ENCODE measurements at places on chromosomes 1 and 21.
A peak's percentile ranks its signal among the peaks of the same experiment; 100 is the strongest.

GRCh38 chr21:14557413-14557812 is 11.3 kb upstream of the SAMSN1 start:
- no peak for DNase-seq

- no peak for DNase-seq
Observed at GRCh38 chr1:176619261-176619660, 156.3 kb downstream of the PAPPA2 start.

- no peak for DNase-seq
Observed at GRCh38 chr1:114982251-114982650, 47.4 kb upstream of the TSHB start.

GRCh38 chr1:26177182-26177684 is at the start of gene CNKSR1:
CNKSR1 (plus strand) TSS chr1:26177491; CDS start chr1:26177548, 57 bp downstream.
- no peak for DNase-seq

DNA sequence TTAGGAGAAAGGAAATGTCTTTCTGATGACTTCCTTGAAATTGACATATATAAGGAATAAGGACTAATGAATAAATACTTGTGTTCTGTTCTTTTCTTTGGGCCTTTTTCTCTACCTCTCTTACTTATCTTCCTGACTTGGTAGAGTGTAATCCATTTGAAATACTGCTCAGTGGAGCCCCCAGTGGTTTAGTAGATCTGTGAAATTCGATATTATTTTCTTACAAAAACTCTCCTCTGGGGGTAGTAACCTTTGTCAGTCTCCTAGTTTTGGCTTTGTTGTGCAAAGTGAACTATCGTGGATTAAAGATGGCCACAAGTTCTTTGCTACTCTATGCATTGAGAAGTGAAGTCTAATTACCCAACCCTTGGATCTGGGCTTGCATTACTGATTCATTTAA is 48.8 kb downstream of the DUSP10 start:
- DNase-seq: no peak

GRCh38 chr1:41313661-41314131 is 47.5 kb upstream of the FOXO6 start:
- DNase-seq: peak; percentile 28

- DNase-seq: no peak
Observed at GRCh38 chr1:147539122-147539575, 2.2 kb upstream of the BCL9 start.

DNA sequence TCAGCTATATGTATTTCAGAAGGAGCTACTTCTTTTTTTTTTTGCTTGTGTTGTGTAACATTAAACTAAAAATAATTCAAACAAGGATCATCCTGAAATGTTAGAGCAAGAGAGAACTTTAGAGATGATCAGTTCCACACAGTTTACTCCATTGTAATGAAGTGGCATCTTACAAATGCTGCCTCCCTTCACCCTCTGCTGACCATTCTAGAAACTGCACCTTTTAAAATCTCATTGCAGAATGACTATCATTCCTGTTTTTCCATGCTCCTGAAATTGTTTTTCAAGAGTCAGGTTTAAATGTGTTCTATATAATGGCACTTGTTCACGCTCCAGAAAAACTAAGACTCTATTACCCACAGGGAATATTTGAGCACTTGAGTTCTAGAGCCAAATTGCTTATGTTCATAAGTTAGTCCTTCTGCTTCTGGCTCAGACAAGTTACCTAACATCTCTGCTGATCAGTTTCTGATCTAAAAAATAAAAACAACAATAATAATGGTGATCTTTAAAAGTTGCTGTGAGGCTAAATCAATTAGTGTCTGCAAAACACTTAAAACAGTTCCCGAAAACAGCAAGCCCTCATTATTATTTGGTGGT is 21.5 kb upstream of the SLC44A5 start:
- peak; percentile 32 for DNase-seq

DNA sequence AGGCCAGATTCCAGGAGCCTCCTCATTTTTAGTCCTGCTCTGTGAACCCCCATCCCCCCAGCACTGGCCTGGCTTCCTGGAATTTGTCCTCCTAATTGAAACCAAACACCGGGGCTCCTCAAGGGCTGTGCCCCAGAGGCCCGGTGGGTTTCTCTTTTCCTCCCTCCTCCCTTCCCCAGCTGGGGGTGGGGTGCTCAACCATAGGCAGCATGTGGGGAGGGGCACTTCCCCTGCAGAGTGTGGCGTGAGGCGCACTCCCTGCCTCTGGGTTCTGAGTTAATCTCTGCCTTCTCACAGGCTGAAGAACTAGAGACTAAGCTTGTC is 67.5 kb upstream of the ACOT11 start:
- no peak for DNase-seq

DNA sequence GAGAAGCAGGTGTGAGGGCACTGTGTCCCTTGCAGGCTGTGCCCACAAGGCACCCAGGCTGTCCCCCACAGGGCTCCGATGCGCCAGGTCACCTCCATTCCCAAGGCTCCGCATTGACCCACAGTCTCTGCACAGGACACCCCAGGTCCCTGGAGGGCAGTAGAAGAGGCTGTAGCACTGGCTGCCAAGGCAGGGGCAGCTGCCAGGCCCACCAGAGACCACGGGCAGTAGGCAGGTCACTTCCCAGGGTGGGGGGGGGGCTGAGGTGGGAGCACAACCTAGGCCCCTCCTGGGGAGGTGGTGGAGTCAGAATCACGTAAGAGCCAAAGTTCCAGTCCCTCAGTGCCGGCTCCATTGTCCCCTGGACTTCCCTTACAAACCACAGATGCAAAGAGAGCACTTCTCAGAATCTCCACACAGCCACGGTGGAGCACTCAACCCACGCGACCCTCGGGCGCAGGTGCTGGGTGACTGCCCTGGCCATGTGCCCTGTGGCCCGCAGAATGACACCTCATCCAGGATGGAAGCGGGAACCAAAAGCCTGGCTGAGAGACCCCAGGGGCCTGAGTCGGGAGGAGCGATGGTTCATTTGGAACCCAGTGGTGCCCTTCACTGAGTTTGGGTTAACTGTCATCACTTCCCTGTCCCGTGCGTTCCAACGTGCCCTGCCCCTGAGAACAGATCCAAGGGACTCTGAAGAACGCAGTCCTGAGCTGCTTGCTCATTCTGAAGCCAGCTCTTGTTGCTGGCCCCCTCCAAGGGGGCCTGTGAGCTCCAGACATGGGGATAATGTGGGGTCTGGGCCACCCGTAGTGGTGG is 69.7 kb upstream of the PDE9A start:
- DNase-seq: no peak

DNA sequence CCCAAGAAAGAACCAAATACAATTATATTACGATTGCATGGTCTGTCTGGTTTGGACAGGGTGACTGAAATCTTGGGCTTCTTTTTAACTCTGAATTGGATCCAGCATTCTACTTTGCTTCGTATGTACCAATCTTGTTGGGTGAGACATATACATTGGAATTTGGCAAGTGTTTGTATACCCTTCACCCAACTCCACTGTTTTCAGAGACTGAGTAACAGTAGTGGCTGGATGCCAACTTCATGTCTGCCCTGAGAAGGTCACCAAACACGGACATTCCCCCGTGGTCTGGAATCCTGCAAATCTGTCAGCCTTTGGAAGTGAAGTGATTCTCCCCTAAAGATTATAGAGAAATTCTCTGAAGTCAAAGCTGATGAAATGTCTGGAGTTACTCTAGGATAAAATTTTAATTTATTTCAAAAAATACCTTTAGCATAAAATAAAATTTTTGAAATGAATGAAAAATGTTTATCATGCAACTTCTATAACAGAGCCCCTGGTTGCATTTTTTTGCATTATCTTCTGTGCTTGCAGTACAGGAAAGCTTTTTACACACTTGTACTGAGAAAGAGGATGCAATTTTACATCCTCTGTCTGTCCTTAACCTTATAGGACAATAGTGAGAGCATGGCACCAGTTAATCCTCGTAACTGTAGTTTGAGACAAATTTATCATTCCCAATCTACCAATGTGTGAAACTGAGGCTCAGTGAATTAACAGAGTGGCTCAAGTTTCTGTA is 201.8 kb downstream of the DISC1 start:
- no peak for DNase-seq

DNA sequence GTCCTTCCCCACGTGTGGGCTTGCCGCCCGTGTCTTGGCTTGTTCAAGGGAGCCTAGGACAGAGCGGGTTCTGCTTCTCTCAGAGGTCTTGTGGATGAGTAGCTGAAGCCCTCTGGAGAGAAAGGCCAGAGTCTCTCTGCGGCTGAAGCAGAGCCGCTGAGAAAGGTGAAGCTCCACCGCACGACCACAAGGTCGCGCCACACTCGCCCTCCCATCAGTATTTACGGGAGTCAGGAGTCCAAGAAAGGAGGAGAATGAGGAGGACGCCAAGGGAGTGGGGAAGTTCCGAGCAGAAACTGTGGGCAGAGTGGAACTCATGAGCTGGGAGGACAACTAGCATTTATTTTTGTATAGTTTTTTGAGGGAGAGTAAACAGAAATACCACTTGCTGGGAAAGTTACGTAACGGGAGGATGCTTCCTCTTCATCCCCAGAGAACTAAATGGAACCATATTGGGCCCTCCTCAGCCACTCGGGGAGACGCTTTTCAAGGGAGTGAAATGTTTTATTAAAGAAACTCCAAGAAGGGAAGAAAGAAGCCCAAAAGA is 51.6 kb upstream of the HAO2 start:
- DNase-seq: no peak

DNA sequence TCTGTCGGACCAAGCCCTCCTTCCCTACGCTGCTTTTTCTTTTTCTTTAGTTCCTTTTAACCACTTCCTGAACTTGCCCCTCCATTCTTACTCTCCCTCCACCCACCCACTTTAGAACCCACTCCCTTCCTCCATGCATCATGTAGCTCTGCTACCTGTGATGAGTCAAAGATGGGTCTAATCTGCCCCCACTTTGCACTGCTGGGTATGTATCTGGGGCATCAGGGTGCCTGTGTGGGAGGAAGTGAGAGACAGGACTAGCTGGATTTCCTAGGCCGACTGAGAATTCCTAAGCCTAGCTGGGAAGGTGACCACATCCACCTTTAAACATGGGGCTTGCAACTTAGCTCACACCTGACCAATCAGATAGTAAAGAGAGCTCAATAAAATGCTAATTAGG is 157.7 kb downstream of the SEC16B start:
- DNase-seq: no peak

- DNase-seq: no peak
Observed at GRCh38 chr1:184214128-184214527, 162.6 kb downstream of the TSEN15 start.

- no peak for DNase-seq
Observed at GRCh38 chr1:8152731-8153702, 126.9 kb upstream of the ERRFI1 start.

DNA sequence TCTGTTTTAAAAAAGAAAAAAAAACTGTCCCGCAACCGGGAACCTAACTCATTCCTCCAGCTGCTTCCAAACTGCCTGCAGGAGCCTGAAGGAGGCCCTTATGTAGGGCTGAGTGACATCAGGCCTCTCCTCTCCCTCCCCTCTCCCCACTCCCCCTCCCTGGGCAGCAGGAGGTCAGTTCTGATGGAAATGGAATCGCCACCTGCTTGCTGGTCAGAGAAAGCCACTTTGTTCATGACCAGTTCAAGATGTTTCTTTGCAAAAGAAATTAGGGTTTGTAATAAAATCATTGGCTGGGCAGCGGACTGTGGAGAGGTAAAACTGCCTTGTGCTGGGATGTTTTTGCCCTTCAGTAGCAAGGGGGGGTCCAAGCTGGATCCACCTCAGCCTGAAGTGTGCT is at the start of gene MAP1LC3C:
TSS of gene MAP1LC3C (minus strand) at position 73 of the 400 bp plus-strand sequence. CDS start 90 bp downstream, outside the sequence.
- no peak for DNase-seq

GRCh38 chr1:102842606-102843005 is 265.7 kb downstream of the COL11A1 start:
- no peak for DNase-seq

DNA sequence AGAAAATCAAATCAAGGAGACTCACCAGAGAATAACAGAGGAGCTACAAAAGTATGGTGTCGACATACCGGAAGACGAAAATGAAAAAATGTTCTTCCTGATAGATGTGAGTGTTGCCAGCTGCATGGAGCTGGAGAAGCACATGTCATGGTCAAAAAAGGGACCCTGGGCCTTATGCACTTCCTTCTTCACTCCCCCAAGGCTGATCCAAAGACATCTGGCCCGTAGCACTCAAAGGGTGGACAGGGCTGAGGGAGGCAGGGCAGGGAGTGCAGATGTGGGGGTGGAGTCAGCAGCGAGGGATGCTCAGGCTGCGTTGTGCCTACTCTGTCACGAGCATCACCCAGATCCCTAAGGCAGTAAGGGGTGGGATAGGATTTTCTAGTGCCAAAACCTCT is 19.4 kb downstream of the MX1 start:
- no peak for DNase-seq

GRCh38 chr1:203058676-203058935 is 27.2 kb downstream of the MYOG start:
- DNase-seq: no peak

DNA sequence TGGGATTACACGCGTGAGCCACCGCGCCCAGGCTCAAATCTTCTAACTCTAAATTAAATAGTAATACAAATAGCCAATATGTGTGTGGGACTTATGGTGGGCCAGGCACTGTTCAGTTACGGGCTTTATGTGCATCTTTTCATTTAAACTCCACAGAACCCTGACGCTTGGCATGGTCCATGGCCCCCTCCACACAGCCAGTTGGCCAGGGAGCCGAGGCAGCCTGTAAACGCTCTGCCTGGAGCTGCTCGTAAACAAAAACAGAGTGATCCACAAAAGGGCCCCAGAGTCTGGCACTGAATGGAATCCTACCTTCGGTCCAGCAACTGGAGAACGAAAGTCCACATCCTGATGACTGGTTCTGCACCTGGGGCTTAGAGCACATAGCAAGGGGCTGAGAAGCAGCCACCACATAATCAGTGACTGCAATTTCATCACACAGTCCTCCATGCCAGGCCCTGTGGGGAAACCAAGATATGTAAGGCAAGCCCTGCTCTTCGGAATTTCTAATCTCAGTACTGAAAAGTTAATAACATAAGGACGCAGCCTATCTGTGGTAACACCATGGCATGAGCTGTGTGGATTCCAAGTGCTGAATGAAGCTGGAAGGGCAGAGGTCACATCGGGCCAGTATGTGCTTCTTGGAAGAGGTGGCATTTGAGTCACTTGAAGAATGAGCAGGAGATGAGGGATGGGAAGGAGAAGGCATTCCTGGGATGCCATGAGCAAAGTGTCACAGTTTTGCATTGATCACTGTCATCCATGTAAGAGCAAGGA is 13.5 kb upstream of the ADAMTSL4 start:
- no peak for DNase-seq

DNA sequence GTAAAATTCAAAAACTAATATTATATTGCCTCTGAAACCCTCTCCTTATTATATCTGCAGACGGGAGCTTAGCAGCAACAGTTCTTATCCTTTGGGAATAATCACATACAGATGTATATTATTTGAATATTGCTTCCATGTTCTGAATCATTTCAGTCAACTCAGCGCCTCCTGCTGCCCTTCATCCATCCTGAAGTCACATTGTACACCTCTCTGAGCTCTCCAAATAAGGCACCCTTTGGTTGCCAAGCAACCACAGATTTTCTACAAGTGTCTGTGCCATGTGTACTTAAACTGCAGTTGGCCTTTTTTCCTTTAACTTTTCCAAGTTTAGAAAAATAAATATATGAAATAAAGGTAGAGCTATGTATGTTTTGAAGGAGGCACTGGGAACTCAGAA is 384.3 kb downstream of the LRRIQ3 start:
- no peak for DNase-seq

DNA sequence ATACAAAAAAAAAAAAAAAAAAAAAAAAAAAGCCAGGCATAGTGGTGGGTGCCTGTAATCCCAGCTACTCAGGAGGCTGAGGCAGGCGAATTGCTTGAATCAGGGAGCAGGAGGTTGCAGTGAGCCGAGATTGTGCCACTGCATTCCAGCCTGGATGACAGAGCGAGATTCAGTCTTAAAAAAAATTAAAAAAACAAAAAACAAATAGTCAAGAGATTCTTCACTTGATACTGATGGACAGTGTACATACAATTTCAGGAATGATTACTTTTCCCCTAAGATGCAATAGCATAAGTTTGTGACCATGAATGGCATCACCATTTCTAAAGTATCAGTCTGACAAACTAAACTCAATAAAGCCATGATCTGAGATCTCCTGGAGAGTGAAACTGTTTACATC is 60.8 kb upstream of the IVNS1ABP start:
- no peak for DNase-seq
